CD4-positive, alpha-beta T cell treated with Interleukin-15 for 4 hours (primary cell): ENCODE measurements at places on chromosomes 3 and 15.

DNA sequence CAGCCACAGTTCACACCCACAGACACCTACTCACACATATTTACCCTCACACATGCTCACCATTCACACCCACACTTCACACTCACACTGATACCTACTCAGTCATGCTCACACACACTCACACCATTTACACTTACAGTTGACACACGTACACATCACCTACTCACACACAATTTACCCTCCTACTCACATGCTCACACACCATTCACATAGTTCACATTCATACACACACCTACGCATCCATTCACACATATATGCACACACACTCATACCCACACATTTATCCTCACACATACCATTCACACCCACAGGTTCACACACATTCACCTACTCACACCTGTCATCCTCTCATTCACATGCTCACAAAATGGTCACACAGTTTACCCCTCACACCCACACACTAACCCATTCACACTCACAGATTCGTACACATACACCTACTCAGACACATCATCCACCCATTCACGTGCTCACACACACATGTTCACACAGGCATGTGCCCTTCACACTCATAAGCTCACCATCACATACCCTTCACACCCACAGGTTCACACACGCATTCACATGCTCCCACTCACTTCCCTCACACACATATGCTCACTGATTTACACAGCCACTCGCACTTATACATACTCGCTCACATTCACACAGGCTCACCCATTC, 42.3 kb downstream of the HMCES start:
- no peak for DNase-seq

- peak; percentile 39 for DNase-seq
Observed at GRCh38 chr3:143443851-143444331, 324.3 kb downstream of the CHST2 start.

DNA sequence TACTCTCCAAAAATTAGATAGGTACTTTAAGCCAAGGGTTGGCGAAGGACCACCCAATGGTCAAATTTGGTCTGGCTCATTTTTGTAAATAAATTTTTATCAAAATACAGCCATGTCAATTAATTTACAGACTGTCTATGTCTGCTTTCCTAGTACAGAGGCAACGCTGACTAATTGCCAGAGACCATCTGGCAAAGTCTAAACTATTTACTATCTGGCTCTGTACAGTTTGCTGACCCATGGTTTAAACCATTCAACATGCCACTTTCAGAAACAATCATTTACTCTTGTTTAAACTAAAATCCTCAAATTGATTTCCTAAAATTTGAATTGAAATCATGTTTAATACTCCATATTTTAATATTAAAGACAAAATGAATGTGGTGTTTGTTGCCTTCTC, 25.9 kb downstream of the CBLB start:
- no peak for DNase-seq

- no peak for DNase-seq
Observed at GRCh38 chr15:34760909-34761308, 6.1 kb upstream of the GJD2 start.

GRCh38 chr3:58577269-58577821, at the start of gene FAM107A:
Gene FAM107A, minus strand, starts transcription at chr3:58577391. Its CDS starts 7,531 bp downstream, at chr3:58569860.
- DNase-seq = no peak

DNA sequence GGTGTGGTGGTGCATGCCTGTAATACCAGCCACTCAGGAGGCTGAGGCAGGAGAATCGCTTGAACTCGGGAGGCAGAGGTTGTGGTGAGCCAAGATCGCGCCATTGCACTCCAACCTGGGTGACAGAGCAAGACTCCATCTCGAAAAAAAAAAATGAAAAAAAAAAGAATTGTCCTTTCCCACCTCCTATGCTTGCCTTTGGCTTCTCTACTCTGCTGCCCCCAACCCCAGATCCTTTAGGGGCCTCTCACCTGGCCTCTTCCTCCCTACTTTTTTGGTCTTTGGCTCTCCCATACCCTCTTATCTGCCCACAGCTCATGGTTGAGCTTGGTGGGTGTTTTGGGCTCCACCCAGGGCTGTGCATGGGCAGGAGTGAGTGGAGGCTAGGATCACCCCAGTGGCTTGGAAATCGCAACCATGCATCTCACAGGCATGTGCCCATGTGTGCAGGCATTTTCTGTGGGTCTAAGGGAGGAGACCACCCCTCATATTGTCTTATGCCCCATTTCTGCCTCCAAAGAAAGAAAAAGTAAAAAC, 2.1 kb upstream of the SHISA5 start:
- no peak for DNase-seq

DNA sequence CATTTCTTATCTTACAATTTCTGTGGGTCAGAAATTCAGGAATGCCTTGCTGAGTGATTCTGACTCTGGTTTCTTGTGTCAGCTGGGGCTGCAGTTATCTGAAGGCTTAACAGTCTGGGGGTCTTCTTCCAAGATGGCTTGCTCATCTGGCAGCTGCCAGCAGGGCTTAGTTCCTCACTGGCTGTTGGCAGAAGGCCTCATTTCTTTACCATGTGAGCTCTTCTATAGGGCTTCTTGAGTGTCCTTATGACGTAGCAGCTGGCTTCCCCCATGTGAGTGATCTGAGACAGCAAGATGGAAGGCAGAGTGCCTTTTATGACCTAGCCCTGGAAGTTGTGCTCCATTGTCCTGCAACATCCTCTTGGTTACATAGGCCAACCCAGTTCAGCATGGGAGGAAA, 82.0 kb upstream of the PDZRN3 start:
- no peak for DNase-seq

DNA sequence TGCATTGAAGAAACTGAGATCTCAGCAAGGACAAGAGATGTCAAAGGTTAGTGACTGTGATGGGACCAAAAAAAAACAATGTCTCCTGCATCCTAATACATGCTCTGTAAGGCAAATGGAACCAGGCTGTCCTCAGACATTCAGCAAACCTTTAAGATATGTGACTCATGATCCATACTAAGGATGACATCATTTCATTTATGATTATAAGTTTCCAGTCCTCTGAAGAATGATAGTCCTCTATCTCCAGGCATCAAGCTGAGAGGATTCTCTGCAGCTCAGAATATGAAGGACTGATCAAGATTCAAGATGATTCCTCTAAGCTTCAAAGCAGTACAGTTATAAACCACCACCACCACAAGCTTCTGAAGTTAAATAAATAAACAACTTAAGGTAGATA, 47.6 kb downstream of the SSR3 start:
- no peak for DNase-seq

DNA sequence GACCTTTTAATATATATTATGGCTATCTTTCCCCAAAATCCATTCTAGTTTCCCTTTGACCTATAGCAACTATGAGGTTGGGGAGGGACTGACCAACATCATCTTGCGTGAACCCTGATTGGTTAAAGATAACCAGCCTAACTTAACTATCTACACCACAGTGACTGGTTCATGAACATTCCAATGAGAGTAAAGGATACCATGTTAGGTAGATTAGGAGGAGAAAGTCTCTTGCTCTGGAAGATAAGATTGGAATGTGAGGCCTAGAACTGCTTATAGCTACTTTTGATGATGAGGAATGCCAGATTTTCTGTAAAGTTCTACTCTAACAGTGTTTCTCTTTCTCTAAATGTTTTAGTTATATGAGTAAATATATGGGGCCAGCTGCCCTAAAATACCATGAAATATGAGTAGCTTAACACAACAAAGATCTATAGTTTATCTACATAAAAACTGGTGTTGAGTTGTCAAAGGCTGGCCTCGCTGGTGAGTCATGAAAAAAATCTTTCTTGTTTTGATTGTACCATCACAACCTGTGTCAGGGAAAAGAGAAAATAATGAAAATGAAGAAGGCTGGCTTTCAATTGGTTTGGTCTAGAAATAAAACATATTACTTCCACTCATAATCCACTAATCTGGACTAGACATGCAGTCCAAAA, 481.4 kb downstream of the NSUN3 start:
- DNase-seq = no peak

DNA sequence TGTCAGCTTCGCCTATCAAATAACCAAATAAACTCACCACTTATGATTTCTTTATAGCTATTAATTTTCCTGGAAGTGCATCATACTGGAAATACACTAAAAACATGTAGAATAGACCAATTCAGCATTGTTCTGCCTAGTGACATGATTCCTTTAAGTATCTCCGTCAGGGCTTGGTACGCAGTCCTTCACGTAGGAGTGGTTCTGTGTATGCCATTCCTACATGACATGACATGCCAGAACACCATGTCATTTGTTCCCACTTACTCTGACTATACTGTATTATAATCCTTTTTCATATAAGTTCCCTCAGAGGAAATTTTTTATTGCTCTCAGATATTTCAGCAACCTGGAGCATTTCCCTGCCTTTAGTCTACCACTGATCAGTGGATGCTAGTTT, 230.7 kb upstream of the EPHA3 start:
- no peak for DNase-seq

DNA sequence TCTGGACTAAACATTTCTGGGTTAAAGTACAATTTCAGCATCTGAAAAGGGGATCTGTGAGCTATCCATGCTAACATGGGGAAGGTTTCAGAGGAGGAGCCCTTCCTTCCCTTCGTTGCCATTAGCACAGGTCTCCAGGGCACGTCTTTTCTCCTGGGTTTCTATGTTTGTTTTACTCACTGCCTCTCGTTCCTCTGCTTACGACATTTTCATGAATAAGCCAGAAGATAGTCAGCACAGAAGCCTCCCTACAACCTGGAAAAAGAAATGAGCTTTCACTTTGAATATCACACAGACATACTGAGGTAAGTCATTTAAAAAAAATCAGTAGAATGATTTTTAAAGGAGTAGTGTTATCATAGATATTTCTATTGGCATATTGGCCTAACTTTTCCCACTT, 117.2 kb upstream of the KCNMB2 start:
- DNase-seq = no peak

- no peak for DNase-seq
Observed at GRCh38 chr3:129602730-129603560, 3.5 kb downstream of the PLXND1 start.

DNA sequence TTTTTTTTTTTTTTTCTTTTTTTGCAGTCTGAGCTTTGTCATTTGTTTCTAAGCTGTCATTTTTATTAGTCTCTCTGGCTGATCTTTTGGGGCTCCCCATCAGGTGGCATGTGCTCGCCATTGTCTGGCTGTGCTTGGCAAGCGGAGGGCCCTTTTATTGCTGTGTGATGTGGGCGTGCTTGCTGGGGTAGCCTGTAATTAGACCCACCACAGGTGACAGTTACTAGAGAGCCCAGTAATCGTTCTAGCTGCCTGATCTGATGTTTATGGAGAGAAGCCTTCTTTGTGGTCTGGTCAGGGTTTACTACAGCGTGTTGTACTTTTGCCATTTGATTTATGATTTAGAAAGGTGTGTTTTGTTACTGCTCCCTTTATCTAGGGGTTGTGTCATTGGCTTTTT, 179.9 kb downstream of the MCTP2 start:
- no peak for DNase-seq

GRCh38 chr3:143648218-143648617, 200.1 kb downstream of the SLC9A9 start:
- no peak for DNase-seq

GRCh38 chr3:149473357-149474249, 894 bp upstream of the TM4SF4 start:
- DNase-seq = no peak

DNA sequence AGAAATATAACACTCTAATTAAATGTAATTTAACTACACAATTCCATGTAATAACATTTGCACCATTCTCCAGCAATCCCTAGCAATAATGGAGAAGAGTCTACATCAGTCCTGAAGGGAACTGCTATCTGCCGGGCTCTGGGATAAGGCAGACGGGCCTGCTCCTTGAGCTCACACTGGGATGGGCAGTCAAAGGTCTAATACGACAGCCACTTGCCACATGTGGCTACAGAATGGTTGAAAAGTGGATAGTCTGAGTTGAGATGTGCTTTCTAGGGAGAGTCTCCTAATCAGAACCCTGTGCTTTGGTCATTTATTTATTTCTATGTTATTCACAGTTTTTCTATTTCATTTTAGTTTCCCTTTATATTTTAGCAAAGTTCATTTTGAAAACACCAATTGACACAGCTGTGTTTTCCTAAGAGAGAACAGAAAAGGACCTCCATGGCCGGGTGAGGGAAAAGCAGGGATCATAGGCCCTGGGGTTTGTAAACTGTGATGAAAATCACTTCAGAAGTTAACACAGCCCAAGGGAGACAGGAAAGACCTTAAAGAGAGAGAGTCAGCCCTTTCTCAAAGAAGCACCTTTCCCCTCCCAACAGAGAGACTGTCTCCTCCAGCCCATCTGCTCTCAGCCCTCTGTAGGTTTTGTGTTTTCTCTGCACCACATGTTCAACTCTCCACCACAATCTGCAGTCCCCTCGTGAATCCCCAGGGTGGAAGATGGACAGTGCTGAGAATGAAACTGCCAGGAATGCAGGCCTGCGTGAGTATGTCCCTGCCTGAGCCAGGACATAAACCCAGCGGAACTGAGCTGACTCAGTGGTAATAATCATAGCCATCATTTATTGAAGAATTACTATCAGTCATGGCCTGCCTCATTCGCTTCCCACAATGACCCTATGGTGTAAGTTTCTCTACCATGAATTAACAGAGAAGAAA, 11.6 kb downstream of the FSIP1 start:
- DNase-seq = no peak

- peak; percentile 86 for DNase-seq
Observed at GRCh38 chr15:88894348-88894818, 961 bp downstream of the HAPLN3 start.

DNA sequence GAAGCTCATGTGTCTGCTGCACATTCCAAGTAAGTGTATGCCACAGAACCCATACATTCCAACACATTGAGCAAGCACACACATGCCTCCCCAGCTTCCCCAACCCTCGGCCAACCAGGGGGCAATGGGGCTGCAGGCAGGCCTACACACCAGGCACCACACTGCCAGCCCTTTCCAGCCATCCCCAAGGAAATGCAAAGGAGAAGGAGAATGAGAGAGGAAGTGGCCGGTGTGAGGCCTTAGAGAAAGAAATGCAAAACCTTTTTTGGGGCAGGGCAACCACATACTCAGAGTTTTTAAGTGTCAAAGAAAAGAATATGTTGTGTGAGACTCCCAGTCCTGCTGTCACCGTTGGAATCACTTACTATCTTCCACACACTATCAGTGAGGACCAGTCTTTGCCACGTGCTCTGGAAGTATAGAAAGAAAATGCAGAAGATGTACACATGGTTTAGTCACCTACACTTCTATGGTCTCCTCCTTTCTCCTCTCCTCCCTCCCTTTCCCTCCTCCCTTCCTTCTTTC, 11.1 kb downstream of the IGF2BP2 start:
- no peak for DNase-seq

DNA sequence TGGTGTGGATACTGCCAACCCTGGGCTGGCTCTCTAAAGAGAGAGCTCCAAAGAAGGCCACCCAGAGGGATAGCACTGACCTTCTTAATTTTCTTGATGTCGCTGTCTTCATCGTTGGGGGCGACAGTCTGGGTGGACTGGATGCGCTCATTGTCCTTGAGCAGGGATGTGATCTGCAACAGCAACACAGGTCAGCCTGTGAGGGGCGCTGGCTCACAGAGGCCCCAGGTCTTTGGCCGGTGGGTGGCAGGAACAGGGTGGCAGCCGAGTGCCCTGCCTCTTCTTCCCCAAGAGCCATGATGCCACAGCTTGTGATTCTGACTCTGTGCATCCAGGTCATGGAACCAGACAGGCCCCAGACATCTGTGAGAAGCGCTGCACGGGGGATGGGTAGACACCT, 41.2 kb downstream of the RASGRF1 start:
- DNase-seq = no peak
